ENCODE measurements at places on chromosomes 5 and 9.

DNA sequence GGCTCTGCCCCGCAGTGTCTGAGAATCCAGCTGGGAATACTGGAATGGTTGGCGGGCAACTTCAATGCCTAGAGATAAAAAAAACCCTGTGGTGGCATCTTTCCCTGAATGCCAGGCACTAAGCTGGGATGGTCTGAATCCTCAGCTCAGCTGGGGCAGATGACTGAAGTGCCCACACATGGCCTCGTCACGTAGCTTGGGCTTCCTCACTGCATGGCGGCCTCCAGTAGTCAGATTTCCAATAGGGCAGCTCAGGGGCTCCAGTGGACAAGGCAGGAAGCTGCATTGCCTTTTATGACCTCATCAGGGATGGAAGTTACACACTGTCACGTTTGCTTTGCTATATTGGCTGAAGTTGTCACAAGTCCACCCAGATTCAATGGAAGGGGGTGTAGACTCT, 24.3 kb upstream of the FUBP3 start:
- DNase-seq: no peak

DNA sequence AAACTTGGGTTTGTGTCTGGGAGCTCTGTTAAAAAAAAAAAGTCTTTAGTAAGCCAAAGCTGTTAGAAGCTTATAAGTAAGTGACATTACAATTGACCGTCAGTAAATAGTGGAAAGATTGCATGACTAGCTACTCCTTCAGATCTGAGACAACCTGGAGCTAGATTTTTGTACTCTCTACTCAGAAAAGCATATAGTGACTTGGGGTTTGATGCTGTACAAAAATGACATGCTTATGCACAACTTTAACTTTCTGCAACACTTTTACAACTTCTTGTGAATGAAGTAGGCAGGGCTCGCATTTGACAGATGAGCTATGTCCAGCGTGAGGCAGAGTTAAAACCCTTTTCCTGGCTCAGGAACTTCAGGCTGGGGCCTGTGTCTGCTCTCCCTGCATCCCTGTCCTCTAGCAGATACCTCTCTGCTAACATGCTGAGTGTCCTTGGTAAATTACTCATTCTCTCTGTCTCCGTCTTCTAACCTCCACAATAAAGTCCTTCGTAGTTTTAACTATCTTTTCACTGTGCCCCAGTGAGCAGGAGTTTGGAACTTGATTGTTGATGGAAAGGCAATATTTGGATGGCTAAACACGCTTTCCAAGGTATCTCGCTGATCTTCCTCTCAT, 471 bp upstream of the GHR start:
- DNase-seq: no peak

DNA sequence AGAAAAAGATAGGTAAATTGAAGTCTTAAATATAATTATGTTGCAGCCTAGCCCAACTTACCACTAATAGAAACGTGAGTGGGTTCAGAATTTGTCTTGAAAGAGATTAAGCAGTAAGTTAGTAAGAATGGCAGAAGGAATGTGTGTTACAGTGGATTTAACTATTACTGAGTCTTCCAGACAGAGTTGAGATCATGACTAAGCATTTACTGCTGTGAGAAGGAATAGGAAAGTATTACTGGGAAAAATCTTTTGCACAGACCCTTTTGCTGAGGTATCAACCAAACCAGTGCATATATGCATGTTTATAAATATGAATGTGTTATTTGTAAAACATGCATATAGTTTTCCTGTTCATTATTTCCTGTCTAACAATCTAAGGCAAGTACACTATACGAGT, 112.8 kb upstream of the EFNA5 start:
- no peak for DNase-seq

DNA sequence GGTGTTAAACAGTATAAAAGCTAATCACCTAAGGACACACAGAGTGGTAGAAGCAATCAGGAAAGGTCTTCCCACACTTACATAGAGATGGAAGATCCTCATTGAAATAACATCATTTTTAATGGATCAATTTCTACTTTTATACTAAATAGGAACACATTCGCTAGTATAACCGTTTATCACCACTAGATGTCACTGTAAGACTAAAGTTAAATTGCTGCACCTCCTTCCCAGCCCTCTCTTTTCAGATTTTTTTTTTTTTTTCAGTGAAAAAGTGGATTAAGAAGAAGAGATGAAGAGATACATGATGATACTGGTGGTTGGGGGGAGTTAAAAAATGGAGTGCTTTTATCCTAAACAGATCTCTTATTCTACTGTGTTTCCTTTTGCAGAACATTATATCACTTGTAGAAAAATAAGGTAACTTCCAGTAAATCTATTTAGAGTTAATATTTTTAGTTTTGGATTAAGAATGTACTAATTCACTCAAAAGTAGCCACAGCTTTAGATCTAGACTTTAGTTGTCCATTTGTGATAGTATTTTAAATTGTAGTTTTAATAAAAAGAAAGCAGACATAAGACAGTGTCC, 116.9 kb upstream of the ARRDC3 start:
- no peak for DNase-seq

- DNase-seq: no peak
Observed at GRCh38 chr5:100590867-100591266, 55.7 kb downstream of the FAM174A start.

GRCh38 chr9:90808890-90809685, 7.5 kb downstream of the SYK start:
- peak; percentile 59 for DNase-seq

DNA sequence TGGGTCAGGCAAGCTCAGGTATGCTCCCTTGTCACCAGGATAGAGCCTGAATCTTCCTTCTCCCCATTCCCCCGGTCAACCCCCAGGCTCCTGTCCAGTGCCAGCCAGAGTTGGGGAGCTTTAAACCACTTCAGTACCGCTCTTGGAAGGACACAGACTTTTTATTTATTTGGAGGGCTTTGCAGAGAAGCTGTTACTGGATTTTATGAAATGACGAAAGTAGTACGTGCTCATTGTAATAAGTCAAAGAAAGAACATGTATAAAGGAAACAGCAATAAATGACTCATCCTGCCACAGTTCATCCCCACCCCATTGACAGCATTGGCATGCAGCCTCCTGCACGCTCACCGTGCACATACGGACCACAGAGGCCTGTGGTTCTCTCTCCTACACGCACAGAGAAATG, 230.3 kb downstream of the AUH start:
- DNase-seq: no peak

DNA sequence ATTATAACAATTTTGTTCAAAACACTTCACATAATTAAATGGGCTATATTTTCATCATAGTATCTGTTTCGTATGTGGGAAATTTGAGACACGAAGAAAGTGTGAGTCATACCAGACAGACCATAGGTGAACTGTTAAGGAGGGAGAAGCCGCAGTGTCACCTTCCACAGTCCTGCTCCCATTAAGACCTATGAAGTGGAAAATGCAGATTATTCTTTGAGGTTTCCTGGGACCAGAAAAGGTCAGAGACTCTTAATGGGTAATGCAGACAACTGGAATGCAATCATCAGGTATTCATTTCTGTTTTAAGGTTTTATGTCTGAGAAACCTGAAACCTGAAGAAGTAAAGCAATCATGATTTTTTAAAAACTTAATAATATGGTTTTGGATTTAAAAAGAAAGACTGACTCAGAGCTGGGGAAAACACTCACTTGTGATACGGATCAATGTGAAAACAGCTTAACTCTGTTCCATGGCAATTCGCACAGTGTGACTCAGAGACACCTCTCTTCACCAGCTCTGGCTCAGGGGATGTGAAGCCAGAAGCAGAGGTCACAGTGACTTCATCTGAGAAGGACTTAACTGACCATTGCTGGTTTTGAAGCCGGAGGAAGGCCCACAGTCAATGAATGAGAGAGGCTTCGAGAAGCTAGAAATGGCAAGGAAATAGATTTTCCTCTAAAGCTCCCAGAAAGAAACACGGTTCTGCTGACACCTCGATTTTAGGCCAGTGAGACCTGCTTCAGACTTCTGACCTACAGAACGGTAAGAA, 17.2 kb upstream of the GCNT1 start:
- DNase-seq: no peak

DNA sequence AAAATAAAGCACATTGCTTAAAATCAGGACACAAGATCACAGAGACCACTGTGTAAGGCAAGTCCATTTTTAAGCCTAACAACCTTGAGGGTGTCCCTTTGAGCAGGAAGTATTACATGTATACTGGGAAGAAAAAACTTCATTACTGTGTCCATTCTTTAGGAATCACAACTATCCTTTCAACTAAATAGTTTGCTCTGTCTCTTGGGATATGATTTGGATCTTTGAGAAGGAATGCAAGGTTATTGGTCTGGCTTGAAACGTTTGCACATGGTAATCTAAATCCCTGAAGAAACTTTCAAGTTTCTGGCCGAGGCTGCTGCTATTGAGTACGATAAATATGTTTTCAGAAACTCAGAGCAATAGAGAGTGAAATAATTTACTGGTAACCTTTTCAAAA, 923.0 kb upstream of the SEMA6A start:
- DNase-seq: no peak

GRCh38 chr9:84419031-84419602, 78.6 kb upstream of the SLC28A3 start:
- DNase-seq: no peak

- DNase-seq: no peak
Observed at GRCh38 chr5:61141801-61142200, 20.5 kb downstream of the SMIM15 start.

GRCh38 chr9:99349870-99350269, 127.8 kb downstream of the SEC61B start:
- no peak for DNase-seq

- no peak for DNase-seq
Observed at GRCh38 chr5:176743868-176744583, 66.3 kb upstream of the UNC5A start.

DNA sequence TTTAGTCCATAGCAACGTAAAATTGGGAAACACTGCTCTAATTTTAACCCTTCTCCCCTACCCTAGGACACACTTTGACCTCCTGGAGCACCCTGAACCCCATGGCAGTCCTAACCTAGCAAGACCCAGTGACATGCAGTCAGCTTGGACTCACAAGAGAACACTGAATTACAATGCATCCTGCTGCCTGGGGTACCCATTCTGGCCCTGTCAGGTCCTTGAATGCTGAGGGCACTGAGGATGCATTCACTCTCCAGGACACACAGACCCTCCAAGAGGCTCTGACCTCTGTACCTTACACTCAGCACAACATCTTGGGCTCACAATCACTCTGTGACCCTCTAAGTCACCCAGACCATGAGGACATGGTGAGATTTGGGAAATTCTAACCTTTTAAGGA, 1.8 kb upstream of the PROP1 start:
- DNase-seq: no peak

GRCh38 chr5:38556088-38556598, 303 bp downstream of the LIFR start:
- DNase-seq: no peak

GRCh38 chr9:136693490-136694162, 6.4 kb upstream of the AGPAT2 start:
- no peak for DNase-seq

DNA sequence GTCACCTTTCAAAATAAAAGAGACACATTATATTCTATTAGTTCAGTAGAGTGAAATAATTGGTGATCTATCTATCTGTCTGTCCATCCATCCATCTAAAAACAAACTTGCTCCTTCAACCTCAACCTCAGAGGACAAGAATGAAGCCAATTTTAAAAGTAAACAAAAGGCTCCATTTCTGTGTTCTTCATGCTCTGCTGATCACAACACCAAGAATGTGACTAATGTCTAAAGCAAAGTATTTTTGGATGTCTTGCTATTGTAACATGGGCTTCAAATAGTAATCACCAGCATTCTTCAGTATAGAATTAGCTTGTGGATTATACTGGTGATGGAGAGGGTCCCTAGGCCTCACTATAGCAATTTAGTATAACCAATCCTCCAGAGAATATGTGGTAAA, 1304.4 kb downstream of the MAT2B start:
- DNase-seq: no peak

DNA sequence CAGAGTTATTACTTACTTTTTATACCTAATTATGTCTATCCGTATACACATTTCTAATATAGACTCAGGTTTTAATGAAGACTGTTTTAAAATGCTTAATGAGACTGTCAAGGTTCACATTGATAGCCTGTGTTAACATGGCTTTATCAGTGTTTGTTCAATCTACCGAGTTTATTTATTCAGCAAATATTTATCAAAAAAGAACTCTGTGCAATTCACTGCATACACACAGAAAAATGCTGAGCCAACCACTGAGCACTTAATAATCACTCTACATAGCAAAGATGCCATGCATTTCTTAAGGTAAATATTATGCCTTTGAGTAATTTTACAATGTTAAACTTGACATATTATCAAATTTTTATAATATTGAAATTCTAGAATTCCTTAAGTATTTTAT, 428.2 kb downstream of the ANXA1 start:
- no peak for DNase-seq

- no peak for DNase-seq
Observed at GRCh38 chr5:97998941-97999340, 774.5 kb upstream of the RGMB start.

- no peak for DNase-seq
Observed at GRCh38 chr5:58188262-58188651, 271.6 kb downstream of the PLK2 start.

- no peak for DNase-seq
Observed at GRCh38 chr5:6542421-6543345, 90.2 kb downstream of the NSUN2 start.

GRCh38 chr5:140549237-140550144, 2.0 kb downstream of the EIF4EBP3 start:
- DNase-seq: no peak

DNA sequence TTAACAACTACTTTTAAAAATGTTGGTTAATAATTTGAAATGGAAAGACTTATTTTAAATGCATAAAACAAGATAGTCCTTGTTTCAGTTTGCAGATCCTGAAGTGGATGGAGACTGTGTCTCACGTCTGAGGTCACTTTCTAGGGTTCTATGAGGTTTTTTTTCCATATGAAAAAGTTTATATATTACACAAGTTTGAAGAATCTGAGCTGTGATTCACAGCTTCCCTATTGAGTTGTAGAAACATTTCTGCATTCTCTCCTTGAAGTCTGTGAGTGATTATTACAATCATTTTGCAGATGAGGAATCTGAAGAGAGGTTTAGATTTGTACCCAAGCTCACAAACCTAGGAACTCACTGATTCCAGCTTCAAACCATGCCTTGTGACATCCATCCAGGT, 442.5 kb upstream of the KLF4 start:
- no peak for DNase-seq

- no peak for DNase-seq
Observed at GRCh38 chr9:33227008-33227398, 13.0 kb upstream of the SPINK4 start.

DNA sequence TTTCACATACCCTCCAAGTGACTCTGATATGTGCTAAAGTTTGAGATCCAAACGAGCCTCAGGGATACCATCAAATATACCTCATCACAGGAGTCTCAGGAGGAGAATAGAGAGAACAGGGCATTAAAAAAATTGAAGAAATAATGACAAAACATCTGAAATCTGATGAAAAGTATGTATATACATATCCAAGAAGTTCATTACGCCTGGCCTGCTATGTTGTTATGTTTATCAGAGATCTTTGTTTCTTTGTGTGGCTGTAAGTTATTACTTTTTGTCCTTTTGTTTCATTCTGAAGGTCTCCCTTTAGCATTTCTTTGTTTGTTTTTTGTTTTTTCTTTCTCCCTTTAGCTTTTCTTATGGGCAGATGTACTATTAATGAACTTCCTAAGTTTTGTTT, 2.5 kb upstream of the CCL19 start:
- DNase-seq: no peak

Data from WERI-Rb-1 (cell line).